ENCODE measurements at places on chromosomes 1 and 21.
A peak's percentile ranks its signal among the peaks of the same experiment; 100 is the strongest.

DNA sequence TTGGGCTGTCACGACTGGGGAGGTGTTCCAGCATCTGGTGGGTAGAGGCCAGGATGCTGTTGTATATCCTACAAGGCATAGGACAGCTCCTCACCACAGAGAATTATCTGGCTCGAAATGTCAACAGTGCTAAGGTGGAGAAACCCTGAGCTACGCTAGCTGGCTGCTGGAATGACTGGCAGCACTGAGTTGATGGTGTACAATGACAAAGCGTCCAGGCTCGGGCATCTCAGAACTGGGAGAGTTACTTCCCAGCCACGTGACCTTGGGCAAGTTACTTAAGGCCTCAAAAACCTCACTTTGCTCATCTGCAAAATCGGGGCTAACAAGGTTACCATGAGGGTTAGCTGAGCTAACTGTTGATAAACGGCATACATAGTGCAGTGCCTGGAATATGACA, 35.4 kb downstream of the GPR161 start:
- DNase-seq: no peak

DNA sequence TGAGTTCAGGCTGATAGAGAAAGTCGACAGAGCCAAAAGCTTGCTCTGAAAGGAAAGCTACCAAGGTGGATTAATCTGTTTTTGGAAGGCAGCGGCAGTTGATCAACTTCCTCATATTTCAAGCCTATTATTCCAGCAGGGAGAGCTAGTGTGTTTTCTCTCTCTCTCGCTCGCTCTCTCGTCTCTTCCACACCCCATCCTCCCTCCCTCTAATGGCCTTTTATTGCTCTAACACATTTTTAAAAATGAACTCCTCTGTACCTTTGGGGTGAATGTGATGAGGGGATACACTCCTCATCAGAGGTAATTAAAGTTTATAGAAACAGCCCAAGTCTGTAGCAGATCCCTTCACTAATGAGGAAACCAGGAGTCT, 126.4 kb downstream of the CLIC6 start:
- peak; percentile 70 for DNase-seq

GRCh38 chr1:241406421-241406820, 49.4 kb upstream of the RGS7 start:
- DNase-seq: no peak

GRCh38 chr1:23500466-23500865, 16.5 kb upstream of the ASAP3 start:
- no peak for DNase-seq

DNA sequence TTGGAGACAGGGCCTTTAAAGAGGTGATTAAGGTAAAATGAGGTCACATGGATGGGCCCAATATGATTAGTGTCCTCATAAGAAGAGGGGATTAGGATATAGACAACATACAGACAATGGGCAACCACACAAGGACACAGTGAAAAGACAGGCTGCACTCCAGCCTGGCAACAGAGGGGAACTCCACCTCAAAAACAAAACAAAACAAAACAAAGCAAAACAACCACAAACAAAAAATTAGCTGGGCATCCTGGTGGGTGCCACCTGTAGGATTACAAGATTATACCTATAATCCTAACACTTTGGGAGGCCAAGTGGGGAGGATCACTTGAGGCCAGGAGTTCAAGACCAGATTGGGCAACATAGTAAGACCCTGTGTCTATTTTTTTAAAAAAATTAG, 4.8 kb upstream of the MDM4 start:
- DNase-seq: no peak

GRCh38 chr1:206654828-206655227, 19.5 kb downstream of the DYRK3 start:
- DNase-seq: no peak

DNA sequence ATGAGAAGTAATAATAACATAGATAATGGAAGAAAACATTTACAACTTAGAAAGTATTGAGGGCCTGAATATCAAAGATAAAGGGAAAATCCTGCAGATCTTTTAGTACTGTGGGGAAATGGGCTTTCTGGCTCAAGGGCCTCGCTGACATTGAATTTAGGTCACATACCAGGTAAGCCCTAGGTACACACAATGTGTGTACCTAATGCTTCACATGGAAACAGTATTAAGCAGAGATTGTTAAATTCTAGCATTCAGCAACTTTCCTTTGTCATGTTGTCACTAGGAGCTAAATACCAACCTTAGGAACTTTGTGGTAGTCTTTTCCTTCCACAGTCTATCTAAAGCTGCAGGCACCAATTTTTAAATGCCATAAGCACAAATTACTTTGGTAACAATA, 49.7 kb downstream of the ODF2L start:
- DNase-seq: no peak

GRCh38 chr21:42599962-42600361, 53.5 kb upstream of the PDE9A start:
- DNase-seq: no peak

GRCh38 chr1:61182049-61182448, 99.7 kb downstream of the NFIA start:
- peak; percentile 53 for DNase-seq

DNA sequence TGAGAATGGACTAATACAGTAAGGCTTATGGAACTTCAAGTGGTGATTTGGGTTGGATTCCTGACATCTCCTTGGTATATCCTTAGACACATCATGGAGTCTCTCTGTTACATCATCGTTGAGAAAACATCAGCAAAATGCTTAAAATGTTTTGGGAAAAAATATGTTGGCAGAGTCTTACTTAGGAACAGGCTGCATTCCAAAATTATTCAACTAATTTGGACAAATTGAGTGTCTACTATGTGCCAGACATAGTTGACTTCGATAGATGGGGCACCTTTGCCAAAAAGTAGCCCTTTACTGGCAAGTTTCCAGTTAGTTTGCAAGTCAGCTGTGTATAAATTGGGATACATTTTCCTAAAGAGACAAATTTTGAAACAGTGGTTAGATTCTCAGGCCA, 253.4 kb upstream of the ST6GALNAC5 start:
- DNase-seq: no peak

DNA sequence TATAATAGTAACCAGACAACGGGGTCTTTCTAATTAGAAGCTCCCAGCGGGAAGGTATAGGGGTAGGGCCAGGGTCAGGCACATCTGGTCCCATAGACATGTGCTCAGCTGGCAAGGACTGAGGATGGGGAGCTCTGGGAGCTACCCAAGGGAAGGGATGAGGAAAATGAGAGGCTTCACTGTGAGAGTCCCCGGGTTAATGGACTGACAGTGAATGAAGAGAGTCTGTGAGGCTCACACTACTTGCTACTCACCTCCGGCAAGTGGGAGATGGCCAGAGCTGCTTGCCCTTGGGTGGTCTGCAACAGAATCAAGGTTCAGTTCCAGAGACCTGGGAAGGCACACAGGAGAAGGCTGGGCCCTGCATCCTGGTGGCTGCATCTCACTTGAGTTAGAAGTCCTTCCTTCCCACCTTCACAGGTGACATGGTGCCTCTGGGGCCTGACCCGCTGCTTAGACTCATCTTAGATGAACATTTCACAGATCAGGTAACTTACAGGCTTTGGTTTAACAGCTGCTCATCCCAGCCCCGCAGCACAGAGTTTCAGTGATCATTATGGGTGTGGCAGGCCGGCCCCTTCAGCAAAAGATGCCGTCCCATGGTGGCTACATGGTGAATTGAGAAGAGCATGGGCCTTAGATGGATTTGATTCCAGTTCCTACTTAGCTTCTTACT, 31.7 kb downstream of the EIF2D start:
- DNase-seq: no peak

GRCh38 chr1:87968197-87968955, 639.7 kb downstream of the LMO4 start:
- peak; percentile 66 for DNase-seq

GRCh38 chr1:219954052-219954451, 25.7 kb upstream of the SLC30A10 start:
- no peak for DNase-seq

DNA sequence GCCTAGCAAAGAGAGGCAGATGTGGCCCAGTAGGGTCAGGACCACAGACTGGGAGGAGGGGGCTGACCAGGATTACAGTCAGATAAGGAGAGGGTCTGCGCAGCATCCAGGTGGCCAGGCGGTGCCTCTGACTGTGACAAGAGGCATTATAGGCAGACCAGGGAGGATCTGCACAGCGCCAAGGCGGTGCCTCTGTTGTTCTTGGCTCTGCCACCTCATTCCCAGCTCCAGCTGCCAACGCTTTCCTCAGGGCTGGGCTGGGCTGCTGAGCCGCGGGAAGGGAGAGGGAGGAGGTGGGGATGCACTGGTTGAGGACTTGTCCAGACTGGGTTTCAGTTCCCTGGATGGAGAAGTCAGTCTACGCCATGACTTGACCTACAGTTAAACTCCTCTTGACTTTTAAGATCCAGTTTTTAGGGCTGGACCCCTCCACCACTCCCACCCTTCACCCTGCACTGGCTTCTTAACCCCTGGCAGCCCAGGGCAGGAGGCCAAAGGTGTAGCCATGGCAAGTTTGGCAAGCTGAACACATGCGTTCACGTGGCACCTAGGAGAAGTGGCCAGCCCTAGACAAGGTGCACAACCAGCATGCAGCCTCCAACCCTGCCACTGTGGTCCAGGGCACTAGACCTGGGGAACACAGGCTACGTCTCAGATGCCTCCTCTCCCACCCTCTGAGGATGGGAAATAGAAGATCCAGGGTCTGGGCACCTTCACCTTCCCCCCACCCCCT, 4.5 kb upstream of the CRABP2 start:
- peak; percentile 73 for DNase-seq
